ENCODE measurements at places on chromosomes 4 and X. TPM values are rescaled to one million over a fixed set of nuclear protein-coding genes. Genes with fewer than 3 reads are reported as not detected.

- no peaks in the 10 kb centered on the region for H3K4me1 ChIP-seq
- H3K27ac ChIP-seq, result no peak overlapping the region
- H3K36me3 ChIP-seq, result no peaks in the 10 kb centered on the region
- no peak for DNase-seq
- H3K4me3 ChIP-seq, result no peak overlapping the region
Observed at GRCh38 chr4:42710329-42710728, 53.4 kb upstream of the ATP8A1 start.

PCDH18 gene
- total RNA-seq, result 44.9 TPM

GRCh38 chrX:13380211-13380610, 60.4 kb upstream of the ATXN3L start:
- H3K36me3 ChIP-seq, result no peaks in the 10 kb centered on the region
- H3K4me3 ChIP-seq, result no peak overlapping the region
- H3K4me1 ChIP-seq, result no peaks in the 10 kb centered on the region
- no peak for DNase-seq
- H3K27me3 ChIP-seq, result no peaks in the 10 kb centered on the region

- no peak overlapping the region for H3K27ac ChIP-seq
- no peak overlapping the region for H3K4me3 ChIP-seq
- H3K36me3 ChIP-seq, result no peaks in the 10 kb centered on the region
- no peak for DNase-seq
- no peaks in the 10 kb centered on the region for H3K27me3 ChIP-seq
- H3K4me1 ChIP-seq, result peaks cover 10% of the 10 kb centered on the region
Observed at GRCh38 chrX:150212672-150213480, 150.2 kb upstream of the MAMLD1 start.

GRCh38 chr4:40908297-40908696, 158.5 kb downstream of the NSUN7 start:
- no peak for DNase-seq
- H3K27me3 ChIP-seq, result no peaks in the 10 kb centered on the region
- no peaks in the 10 kb centered on the region for H3K36me3 ChIP-seq
- peak overlapping the region; percentile 65 for H3K27ac ChIP-seq
- H3K4me1 ChIP-seq, result peaks cover 47% of the 10 kb centered on the region

- H3K4me3 ChIP-seq, result no peak overlapping the region
- DNase-seq, result peak; percentile 70
- no peaks in the 10 kb centered on the region for H3K27me3 ChIP-seq
- H3K27ac ChIP-seq, result no peak overlapping the region
- H3K4me1 ChIP-seq, result peaks cover 15% of the 10 kb centered on the region
Observed at GRCh38 chr4:108359986-108360681, 191.4 kb upstream of the LEF1 start.

EDA gene
- 5.4 TPM for total RNA-seq

CENPE gene
- total RNA-seq, result 0.45 TPM

DNA sequence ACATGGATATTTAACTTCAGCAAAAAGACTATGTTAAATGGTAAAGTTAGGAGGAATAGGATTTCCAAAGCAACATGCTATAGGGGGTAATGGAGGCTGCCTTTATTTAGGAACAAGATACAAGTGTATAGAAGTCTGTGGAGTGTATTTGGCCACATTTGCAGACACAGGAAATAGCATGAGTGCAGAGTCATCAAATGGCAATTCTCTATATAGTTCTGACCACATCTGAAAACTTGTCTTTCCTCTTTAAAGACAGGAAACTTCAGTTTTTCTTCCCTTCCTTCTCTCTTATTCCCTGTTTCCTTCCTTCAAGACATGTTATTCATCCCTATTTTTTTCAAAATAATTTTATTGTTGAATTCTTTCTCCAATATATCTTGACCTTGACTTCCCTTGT, 119.3 kb upstream of the PITX2 start:
- H3K27me3 ChIP-seq, result no peaks in the 10 kb centered on the region
- no peak overlapping the region for H3K4me3 ChIP-seq
- no peak for DNase-seq

- no peaks in the 10 kb centered on the region for H3K36me3 ChIP-seq
- H3K27ac ChIP-seq, result no peak overlapping the region
- H3K4me3 ChIP-seq, result no peak overlapping the region
- no peak for DNase-seq
- no peaks in the 10 kb centered on the region for H3K27me3 ChIP-seq
- peaks cover 21% of the 10 kb centered on the region for H3K4me1 ChIP-seq
Observed at GRCh38 chr4:1874201-1874600, 3.0 kb downstream of the NSD2 start.

PSAPL1 gene
- total RNA-seq, result not detected

ETDA gene
- total RNA-seq, result not detected

DNA sequence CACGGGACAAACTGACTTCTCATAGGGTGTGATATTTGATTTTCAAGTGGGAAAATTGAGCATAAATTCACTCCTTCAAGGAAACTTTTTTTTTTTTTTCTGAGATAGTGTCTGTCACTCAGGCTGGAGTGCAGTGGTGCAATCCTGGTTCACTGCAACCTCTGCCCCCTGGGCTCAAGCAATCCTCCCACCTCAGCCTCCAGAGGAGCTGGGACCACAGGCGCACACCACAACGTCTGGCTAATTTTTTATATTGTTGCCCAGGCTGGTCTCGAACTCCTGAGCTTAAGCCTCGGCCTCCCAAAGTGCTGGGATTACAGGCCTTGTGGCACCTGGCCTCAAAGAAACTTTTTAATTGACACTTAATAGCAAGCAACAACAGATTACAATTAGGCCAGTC, 13.8 kb downstream of the CLDN34 start:
- no peak overlapping the region for H3K4me3 ChIP-seq
- DNase-seq, result no peak
- H3K4me1 ChIP-seq, result no peaks in the 10 kb centered on the region
- no peak overlapping the region for H3K27ac ChIP-seq
- H3K36me3 ChIP-seq, result no peaks in the 10 kb centered on the region
- no peaks in the 10 kb centered on the region for H3K27me3 ChIP-seq

DNA sequence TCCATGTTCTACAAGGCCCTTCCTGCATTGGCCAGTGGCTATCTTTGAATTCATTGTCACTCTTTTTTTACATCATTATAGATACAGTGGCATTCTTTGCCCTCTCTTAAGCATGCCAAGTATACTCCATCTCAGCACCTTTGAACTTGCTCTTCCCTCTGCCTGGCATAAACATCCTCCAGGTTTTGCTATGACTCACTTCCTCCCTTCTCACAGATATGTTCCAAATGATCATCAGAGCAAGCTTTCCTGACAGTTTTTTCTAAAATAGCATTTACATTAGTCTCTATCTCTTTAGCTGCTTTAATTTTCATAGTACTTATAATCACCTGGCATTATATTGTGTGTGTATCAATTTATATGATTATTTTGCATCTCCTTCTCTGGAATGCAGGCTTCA, 553.3 kb upstream of the MAGEB2 start:
- peak overlapping the region; percentile 57 for H3K27ac ChIP-seq
- H3K4me3 ChIP-seq, result no peak overlapping the region
- DNase-seq, result no peak
- H3K4me1 ChIP-seq, result peaks cover 24% of the 10 kb centered on the region
- no peaks in the 10 kb centered on the region for H3K36me3 ChIP-seq
- no peaks in the 10 kb centered on the region for H3K27me3 ChIP-seq

DNA sequence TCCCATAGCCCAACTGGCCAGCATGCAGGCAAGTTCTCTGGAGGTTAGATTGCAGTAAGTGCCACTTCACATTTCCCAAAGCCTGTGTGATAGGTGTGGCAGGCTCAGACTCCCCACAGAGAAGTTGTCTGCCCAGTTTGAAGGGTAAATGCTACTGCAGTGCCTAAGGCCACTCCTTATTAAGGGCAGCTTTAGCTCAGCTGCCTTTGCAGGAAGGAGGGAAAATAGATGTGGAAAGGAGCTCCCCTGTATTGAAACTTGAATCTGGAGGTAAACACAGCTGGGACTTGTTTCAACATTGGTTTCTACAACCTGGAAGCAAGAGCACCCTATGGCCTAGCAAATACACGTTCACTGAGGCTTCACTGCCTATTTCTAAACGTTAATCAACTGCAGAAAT, 22.4 kb downstream of the NEXMIF start:
- H3K27ac ChIP-seq, result no peak overlapping the region
- no peaks in the 10 kb centered on the region for H3K36me3 ChIP-seq
- no peaks in the 10 kb centered on the region for H3K27me3 ChIP-seq
- H3K4me3 ChIP-seq, result no peak overlapping the region
- H3K4me1 ChIP-seq, result peaks cover 3% of the 10 kb centered on the region
- no peak for DNase-seq

GRCh38 chr4:56907489-56908205, at the start of gene REST:
Gene REST (plus strand): TSS chr4:56907900. CDS start chr4:56910639, 2,739 bp downstream.
- DNase-seq, result peak; percentile 93
- no peaks in the 10 kb centered on the region for H3K27me3 ChIP-seq
- peak within 1 kb of the TSS; percentile 89 for H3K4me3 ChIP-seq
- peaks cover 40% of the 10 kb centered on the region for H3K4me1 ChIP-seq
- peaks cover 14% of the 10 kb centered on the region for H3K36me3 ChIP-seq

ARMCX1 gene
- 25.7 TPM for total RNA-seq

VCX3A gene
- total RNA-seq, result not detected

GRCh38 chrX:110173192-110174175, 144.4 kb downstream of the AMMECR1 start:
- no peaks in the 10 kb centered on the region for H3K27me3 ChIP-seq
- DNase-seq, result no peak
- H3K36me3 ChIP-seq, result peaks cover 7% of the 10 kb centered on the region
- no peak overlapping the region for H3K4me3 ChIP-seq

DNA sequence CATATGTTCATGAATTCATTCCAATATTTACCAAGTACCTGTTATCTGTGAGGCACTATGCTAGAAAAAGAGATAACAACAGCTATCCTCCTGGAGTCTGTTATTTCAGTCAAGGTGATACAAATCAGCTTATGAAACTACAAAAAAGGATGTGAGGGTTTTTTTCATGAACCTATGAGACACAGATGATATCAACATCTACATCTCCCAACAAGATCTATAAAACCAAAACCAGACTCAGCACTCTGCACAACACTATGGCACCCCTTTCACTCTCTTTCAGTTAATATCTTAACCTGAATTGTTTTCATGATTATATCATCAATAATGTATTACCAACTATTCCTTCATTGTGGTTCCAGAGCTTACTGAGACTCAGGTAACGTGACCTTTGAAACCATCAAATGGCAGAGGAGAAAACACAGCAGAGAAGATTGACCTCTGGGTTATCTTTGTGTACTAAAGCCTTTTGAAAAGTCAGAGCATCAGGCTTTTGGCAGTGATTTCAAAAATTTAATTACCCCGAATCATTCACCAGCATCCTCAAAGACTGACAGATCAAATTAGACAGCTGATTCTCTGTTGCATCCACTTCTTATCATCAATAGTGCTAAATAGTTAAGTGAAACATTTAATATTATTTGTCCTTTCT, 244.6 kb upstream of the FTHL17 start:
- no peaks in the 10 kb centered on the region for H3K27me3 ChIP-seq
- H3K4me3 ChIP-seq, result no peak overlapping the region
- H3K27ac ChIP-seq, result no peak overlapping the region
- H3K36me3 ChIP-seq, result no peaks in the 10 kb centered on the region

- peaks cover 9% of the 10 kb centered on the region for H3K36me3 ChIP-seq
- H3K27me3 ChIP-seq, result no peaks in the 10 kb centered on the region
- H3K27ac ChIP-seq, result no peak overlapping the region
- no peak for DNase-seq
- H3K4me3 ChIP-seq, result no peak overlapping the region
- no peaks in the 10 kb centered on the region for H3K4me1 ChIP-seq
Observed at GRCh38 chr4:81421346-81422218, 50.1 kb downstream of the RASGEF1B start.

DNA sequence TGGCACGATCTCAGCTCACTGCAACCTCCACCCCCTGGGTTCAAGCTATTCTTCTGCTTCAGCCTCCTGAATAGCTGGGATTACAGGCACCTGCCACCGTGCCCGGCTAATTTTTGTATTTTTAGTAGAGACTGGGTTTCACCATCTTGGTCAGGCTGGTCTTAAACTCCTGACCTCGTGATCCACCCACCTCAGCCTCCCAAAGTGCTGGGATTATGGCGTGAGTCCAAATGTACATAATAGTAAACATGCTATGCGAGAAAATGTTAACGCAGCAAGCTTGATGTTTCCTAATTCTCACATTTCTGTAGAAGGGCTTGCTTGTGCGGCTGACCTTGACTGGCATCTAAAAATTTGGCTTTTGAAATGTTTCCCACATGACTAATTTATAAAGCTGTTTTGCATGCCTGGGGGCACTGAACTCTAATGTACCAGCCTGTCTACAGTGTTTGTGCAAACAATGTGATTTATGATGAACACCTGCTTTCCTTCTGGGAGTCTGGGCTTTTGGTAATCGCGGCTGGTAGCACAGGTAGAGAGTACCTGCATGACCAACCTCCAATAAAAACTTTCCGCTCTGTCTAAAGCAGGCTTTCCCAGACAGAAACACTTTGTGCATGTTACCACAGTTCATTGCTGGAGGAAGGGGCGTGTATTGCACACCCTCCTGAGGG, 216.8 kb downstream of the IL15 start:
- H3K36me3 ChIP-seq, result no peaks in the 10 kb centered on the region
- no peaks in the 10 kb centered on the region for H3K27me3 ChIP-seq
- no peak overlapping the region for H3K4me3 ChIP-seq
- H3K27ac ChIP-seq, result no peak overlapping the region
- no peaks in the 10 kb centered on the region for H3K4me1 ChIP-seq

DNA sequence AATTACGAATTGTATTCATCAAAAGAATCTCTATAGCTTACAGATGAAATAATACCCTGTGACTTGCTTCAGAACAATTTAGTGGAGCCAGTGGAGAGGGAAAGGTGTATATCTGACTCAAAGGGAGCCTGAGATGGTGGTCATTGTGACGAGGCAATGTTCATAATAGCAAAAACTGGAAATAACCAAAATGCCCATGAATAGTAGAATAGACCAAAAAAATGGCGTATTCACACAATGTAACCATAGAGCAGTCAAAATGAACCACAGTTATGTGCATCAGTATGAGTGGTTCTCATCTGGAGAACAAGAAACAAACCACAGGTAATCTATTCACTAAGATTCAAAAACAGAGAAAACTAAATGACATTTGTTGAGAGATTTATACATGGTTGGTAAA, 125.3 kb upstream of the CLNK start:
- H3K27ac ChIP-seq, result no peak overlapping the region
- no peak overlapping the region for H3K4me3 ChIP-seq
- no peaks in the 10 kb centered on the region for H3K4me1 ChIP-seq
- no peaks in the 10 kb centered on the region for H3K27me3 ChIP-seq
- H3K36me3 ChIP-seq, result no peaks in the 10 kb centered on the region
- DNase-seq, result no peak

GRCh38 chrX:77675986-77676385, 110.0 kb downstream of the ATRX start:
- H3K4me1 ChIP-seq, result no peaks in the 10 kb centered on the region
- no peaks in the 10 kb centered on the region for H3K27me3 ChIP-seq
- no peak for DNase-seq
- H3K36me3 ChIP-seq, result no peaks in the 10 kb centered on the region

DNA sequence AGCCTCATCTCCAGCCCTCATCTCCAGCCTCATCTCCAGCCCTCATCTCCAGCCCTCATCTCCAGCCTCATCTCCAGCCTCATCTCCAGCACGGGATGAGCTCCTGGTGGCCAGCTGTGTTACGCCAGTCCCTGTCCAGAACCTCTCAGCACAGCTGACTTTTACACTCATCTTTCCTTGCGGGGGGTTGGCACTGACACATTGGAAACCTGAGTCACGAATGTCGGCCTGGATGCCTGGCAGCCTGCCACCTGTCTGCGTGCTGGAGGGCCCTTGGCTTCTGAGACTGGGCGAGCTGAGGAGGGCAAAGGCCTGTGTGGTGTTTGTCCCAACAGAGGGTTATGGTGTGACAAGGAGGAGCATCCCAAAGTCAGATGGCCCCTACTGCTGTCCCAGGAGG, 66.1 kb upstream of the HGFAC start:
- H3K36me3 ChIP-seq, result no peaks in the 10 kb centered on the region
- H3K4me1 ChIP-seq, result peaks cover 24% of the 10 kb centered on the region
- no peak overlapping the region for H3K4me3 ChIP-seq
- no peak for DNase-seq

- no peaks in the 10 kb centered on the region for H3K36me3 ChIP-seq
- no peaks in the 10 kb centered on the region for H3K27me3 ChIP-seq
- H3K27ac ChIP-seq, result no peak overlapping the region
- H3K4me3 ChIP-seq, result no peak overlapping the region
Observed at GRCh38 chr4:177923888-177924287, 481.7 kb upstream of the AGA start.

All from esophagus muscularis mucosa (tissue), 4 donors.